NCI-H1417 treated with DMSO at 0.1 percent for 48 hours (cell line): ENCODE measurements at places on chromosomes 1 and 21.

DNA sequence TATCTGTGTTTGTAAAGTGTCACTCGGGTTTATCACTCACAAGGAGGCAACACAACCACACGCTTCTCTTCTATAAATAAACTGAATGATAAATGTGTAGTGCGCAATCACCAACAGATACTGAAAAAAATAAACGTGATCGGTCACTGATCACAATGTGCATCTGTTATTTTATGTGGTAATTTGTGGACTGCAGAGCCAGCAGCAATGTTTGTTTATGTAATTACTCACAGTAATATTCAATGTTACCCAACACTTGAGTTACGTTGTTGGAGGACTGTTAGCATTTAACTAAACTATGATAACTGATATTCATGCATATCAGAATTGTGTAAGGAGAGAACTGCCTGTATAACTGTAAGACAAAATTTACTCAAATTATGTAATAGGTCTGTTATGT lies 129.6 kb downstream of the USH2A start:
- DNase-seq, result no peak

GRCh38 chr1:151294742-151295462 lies 12.8 kb downstream of the ZNF687 start:
- no peak for DNase-seq

GRCh38 chr1:36352125-36352909 lies 28.9 kb upstream of the EVA1B start:
- no peak for DNase-seq

DNA sequence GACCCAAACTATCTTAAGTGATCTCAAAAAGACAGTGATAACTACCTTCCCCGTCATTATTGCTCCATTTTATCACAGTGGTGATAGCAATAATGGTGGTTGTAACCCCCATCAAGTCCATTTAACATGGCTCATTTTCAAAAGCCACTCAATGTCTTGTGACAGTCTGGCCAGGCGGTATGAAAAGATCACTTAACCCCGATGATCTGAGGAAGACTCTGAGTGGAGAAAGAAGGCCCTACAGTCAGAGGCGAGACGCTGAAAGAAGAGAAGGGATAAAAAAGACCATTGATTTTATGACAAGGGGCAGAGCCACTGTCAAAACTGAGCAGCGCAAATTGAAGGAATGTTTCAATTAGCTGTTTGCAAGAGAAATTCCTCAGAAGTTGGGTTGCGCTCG lies 417.2 kb upstream of the PBX1 start:
- DNase-seq, result no peak

- no peak for DNase-seq
Measured at GRCh38 chr1:203937678-203938330, 76.4 kb downstream of the SNRPE start.
